ENCODE measurements at places on chromosomes 5 and 9.

DNA sequence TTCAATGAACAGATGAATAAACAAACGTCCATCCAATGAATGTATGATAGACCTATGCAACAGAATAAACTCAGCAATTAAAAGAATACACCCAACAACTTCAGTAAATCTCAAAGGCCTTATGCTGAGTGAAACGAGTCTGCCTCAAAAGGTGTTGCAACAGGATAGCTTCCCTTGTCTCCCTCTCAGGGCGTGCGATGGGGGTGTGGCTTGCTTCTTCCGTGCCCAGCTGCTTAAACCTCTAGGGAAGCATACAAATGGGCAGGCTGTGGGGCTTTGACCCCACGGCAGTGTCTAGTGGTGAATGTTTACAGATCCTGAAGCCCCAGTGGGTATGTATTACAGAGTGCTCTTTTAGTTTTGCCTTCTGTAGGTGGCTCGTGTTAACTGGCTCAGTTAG is 87.0 kb upstream of the CCL21 start:
- no peak for DNase-seq

DNA sequence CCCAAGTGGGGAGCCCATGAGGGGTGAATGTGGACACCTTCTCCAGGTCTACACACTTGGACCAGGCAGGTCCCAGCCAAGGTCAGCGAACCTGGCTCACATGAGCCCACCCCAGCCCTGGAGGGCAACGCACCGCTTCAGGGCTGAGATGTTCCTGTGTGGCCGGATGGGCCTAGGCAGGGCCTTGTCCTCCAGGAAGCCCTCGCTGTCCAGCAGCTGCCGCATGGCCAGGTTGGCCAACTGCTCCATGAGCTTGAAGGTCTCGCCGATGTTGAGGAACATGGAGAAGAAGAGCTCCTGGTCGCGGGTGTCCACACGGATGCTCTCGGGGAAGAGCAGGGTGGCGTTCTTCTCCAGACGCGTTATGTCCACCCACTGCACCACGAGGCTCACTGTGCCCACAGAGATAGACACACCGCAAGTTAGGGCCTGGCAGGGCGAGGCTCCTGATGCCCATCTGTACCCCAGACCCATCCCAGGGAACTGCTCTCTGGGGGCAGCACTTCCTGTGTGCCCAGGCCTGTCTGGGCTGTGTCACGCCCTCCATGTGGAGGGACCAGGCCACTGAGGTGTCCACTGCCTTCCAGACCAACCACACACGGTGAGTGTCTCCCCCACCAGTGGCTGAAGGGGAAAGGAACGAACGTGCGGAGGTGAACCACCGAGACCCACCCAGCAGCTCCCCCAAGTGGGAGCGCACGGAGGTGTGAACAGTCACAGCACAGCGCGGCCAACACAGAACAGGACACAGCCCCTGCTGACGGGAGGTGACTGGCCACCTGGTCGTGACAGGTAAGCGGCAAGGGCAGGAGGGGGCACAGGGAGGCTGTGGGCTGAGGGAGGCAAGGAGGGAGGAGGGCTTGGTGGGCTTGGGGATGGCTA is 14.4 kb downstream of the TBC1D9B start:
- DNase-seq: no peak

DNA sequence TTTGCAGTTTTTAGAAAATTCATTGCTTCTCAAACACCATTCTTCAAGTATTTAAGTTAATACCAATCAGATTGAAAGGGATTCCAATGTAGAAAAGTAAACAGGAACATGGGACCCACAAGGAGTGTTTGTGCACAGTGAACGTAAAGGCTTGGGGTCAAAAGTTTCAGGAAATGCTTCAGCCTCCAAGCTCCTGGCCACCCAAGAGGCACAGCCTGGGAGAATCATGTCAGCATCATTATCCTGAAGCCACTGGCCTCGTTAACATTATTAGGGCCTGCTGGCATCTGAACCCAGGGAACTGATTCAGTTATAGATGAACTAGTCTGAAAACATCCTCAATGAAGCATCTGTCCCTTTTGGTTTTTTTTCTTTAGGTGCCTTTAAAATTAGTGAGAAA is 122.9 kb downstream of the NXNL2 start:
- no peak for DNase-seq

- DNase-seq: no peak
These were observed 4.8 kb upstream of the ST6GALNAC4 start for GRCh38 chr9:127921557-127922120.

DNA sequence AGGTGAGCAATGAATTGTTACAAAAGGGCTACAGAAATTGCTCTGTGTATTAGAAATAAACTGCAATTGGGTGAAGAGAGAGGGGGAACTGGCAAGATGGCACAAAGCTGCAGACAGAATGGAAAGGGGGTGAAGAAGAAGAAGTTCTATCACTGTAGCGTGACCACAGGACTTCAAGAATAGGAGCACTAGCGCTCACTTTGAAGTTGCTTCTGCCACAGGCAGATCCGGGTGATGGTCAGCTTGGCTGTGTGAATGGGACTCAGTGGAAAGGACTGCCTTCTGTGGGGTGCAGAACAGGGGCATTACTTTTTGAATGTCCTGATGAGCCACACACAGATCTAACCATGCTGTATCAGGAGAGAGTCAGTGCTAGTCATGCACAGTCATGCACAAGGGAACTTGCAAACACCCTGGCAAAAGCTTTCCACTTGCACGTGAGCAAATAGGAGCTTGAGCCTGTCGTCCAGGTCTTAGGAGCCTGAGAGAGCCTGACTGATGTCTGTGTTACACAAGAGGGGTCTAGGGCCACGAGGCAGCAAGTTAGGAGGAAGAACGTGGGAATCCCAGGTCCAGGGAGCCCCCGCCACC is 16.3 kb downstream of the IL5 start:
- DNase-seq: no peak
